ENCODE measurements at places on chromosomes 11 and 22. TPM values are rescaled to one million over a fixed set of nuclear protein-coding genes. Genes with fewer than 3 reads are reported as not detected.

The A4GALT gene
- total RNA-seq, result 25.8 TPM

The NCR3LG1 gene
- total RNA-seq, result 2.1 TPM

The RAB39A gene
- total RNA-seq, result 0.36 TPM

The ENTHD1 gene
- not detected for total RNA-seq

The DKK3 gene
- 19.3 TPM for total RNA-seq

The UCP2 gene
- total RNA-seq, result 84.6 TPM

The BTBD18 gene
- total RNA-seq, result not detected

The PKNOX2 gene
- total RNA-seq, result not detected

The OR10D3 gene
- not detected for total RNA-seq

The TRABD gene
- 37.7 TPM for total RNA-seq

The TPCN2 gene
- total RNA-seq, result 11.4 TPM

The ANGPTL5 gene
- total RNA-seq, result 0.10 TPM

The KRTAP5-9 gene
- total RNA-seq, result not detected

The LARGE1 gene
- total RNA-seq, result 4.0 TPM

The OR5P2 gene
- total RNA-seq, result not detected

The KDM4D gene
- total RNA-seq, result 0.51 TPM

The MTA2 gene
- total RNA-seq, result 90.6 TPM
